ENCODE measurements at places on chromosomes 4 and X.

DNA sequence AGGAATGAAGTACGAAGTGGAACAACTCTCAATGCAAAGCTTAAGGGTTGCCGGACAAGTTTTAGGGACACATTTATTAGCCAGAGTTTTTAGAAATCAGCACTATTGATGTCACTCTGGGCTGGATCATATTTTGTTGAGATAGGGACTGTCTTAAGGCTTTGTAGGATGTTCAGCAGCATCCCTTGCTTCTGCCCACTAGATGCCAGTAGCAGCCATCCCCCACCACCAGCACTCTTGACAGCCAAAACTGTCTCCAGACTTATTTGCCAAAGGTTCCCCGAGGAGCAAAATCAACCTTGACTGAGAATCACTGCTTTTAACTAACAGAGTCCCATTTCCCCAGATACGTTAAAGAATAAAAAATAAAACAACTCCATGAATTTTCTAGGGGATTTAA lies 1497.3 kb downstream of the STIM2 start:
- DNase-seq: no peak

- no peak for DNase-seq
Measured at GRCh38 chrX:94914235-94914634, 1240.2 kb downstream of the FAM133A start.

DNA sequence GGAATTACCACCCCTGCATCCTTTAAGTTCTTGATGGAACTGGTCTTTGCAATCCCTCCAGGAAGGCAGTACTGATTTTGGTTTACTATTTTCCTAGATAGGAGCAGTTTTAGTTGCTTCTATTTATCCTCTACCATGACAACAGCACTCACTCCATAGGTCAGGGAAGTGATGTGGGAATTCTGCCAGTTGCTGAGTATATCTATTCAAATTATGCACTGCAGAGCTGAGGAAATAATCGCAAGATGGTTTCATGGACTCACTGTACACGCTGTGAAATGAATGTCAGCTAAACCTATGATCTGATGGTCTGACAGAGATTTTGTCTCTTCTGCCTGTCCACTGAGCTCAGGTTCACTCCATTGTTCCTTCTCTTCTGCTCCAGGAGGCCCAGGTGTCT lies 135.8 kb downstream of the FAAH2 start:
- no peak for DNase-seq

DNA sequence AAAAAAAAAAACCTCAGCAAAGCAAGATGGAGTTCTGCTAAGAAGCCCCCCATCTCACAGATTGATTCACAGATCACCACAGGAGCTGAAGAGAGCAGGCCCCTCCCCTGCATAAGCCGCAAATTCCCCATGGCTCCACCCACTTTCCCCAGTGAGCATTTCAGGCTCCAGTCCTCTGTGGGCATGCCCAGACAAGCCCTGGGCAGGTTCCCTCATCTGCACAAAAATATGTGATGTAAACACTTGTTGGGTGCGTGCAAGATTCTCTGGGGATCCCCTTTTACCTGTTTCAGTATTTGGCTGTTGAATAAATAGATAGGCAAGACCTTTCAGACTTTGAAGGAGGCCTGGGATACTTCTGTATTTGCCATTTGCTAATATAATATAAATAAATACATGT lies 514.3 kb downstream of the PCDH7 start:
- DNase-seq: no peak

DNA sequence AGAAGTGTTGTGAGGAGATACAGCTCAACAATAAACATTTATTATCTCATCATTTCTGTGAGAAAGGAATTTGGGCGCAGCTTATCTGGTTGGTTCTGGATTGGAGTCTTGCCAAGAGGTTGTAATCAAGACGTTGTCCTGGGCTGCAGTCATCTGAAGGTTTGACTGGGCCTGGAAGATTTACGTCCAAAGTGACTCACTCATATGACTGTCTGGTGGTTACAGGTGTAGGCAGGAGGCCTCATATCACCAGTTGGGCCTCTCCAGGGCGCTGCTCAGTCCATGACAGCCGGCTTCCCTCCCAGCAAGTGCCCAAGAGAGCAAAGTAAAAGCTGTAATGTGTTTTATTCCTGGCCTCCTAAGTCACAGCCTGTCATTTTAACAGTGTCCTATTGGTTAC lies 106.3 kb downstream of the USP46 start:
- no peak for DNase-seq

GRCh38 chr4:176484301-176484984 lies 164.7 kb downstream of the SPCS3 start:
- DNase-seq: no peak

- DNase-seq: no peak
Measured at GRCh38 chrX:123454712-123455431, 270.8 kb downstream of the GRIA3 start.

- DNase-seq: no peak
Measured at GRCh38 chrX:14501327-14501726, 28.0 kb upstream of the GLRA2 start.

GRCh38 chrX:149003863-149004660 lies 501.0 kb downstream of the IDS start:
- DNase-seq: no peak

- DNase-seq: no peak
Measured at GRCh38 chr4:102723511-102723910, 37.3 kb downstream of the MANBA start.

- DNase-seq: no peak
Measured at GRCh38 chr4:56115898-56116297, 167.2 kb downstream of the CEP135 start.

DNA sequence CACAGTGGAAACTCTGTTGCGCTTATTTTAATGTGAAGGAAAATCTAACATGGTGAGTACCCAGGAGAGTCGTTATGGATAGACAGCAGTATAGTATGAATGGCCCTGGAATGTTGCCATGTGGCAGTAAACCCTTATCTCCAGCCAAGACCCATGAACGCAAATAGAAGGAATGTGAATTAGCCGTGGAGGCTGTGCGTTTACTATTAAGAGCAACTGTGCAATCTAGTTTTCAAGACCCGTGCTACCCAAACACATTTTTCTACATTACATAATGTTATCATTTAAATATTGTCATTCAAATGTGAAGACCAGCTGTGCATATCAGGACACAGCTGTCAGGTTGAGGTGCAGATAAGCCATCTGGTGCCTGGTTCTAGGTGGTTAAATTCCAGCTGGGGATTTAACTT lies 13.3 kb upstream of the AGA start:
- DNase-seq: no peak

GRCh38 chr4:163878336-163879121 lies 384.0 kb downstream of the TMA16 start:
- no peak for DNase-seq

DNA sequence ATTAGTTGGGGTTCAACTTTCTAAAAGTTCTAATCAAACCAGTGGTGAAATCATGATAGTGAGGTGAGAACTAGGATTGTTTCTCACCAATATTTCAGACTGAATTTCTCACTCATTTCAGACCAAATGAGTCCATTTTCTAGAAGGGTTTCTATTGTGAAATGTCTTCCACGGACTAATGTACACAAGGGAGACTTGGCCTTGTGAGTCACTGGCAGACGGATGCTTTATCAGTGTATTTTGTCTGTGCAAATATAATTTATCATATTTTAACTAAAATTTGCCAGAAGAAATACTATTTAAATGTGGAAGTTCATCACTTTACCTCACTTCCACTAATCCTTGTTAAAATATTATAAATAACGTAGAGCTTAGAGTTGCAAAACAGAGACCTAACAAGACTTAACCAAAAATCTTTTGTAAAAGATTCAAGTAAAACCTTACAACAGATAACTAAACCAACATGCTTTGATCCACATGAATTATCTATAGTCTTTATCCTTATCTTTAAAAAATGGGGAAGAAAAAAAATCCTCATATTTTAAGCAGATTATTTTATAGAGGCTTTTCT lies 506.0 kb upstream of the FAM241A start:
- DNase-seq: no peak

DNA sequence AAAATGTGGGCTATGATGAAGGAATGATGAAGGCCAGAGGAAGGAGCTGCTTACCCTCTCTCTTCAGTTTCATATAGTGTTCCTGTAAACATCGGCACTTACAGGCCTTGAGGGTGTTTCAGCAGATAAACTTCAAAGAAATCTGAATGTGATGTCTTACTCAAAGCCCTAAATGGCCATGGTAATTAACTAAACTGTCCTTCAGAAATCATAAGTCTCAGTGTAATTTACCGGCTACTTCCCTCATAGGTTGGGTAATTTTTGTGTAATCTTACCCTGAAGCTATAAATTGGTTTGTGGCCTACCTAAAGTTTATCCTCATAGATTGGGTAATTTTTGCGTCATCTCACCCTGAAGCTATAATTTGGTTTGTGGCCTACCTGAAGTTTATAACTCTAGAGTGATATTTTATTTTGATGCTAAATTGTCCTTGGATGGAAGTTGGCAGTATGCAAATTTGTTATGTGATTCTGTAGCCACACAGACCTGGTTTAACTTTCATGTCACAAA lies 2700.3 kb downstream of the ARAP2 start:
- no peak for DNase-seq

GRCh38 chrX:118644378-118644777 lies 83.0 kb upstream of the IL13RA1 start:
- DNase-seq: no peak

- DNase-seq: no peak
Measured at GRCh38 chr4:150131581-150132228, 53.5 kb downstream of the DCLK2 start.

GRCh38 chrX:124497386-124497785 lies 151.0 kb downstream of the SH2D1A start:
- DNase-seq: no peak

DNA sequence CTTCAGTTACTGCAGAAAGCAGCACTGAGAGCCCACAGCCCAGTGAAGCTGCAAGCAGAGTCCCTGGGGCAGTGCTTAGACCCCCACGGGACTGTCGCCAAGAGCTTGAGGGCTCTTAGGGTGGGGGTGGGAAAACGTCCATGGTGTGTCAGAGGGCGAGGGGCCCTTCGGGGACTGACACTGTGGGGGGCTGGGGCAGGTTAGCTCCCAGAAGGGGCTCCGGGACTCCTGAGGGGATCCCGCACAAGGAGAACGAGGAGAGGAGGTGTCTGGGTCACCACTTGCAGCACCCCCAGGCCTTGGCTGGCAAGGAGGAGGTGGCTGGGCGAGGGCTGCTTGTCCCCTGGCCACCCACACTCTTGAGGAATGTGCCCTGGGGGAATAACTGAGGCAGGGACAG lies 20.8 kb downstream of the NAT8L start:
- no peak for DNase-seq

GRCh38 chr4:166415749-166416148 lies 542.7 kb downstream of the TLL1 start:
- no peak for DNase-seq

GRCh38 chr4:152686452-152687013 lies 6.7 kb upstream of the TMEM154 start:
- DNase-seq: no peak

DNA sequence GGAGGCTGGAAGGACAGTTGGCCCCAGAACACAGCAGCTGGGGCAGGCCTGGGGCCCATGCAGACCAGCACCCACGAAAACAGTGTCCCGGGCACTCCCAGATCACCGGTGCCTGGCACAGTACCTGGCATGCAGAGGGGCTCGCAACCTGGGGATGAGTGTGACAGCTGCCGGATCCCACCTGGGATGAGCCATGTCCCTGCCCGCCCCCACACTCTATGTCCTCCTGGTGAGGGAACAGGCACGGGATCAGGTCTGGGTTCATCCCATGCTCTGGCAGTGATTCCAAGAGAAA lies 22.8 kb upstream of the PPP2R2C start:
- DNase-seq: no peak

- no peak for DNase-seq
Measured at GRCh38 chrX:27915617-27916016, 65.6 kb downstream of the DCAF8L1 start.

- DNase-seq: no peak
Measured at GRCh38 chr4:143473334-143474126, 40.0 kb upstream of the SMARCA5 start.

DNA sequence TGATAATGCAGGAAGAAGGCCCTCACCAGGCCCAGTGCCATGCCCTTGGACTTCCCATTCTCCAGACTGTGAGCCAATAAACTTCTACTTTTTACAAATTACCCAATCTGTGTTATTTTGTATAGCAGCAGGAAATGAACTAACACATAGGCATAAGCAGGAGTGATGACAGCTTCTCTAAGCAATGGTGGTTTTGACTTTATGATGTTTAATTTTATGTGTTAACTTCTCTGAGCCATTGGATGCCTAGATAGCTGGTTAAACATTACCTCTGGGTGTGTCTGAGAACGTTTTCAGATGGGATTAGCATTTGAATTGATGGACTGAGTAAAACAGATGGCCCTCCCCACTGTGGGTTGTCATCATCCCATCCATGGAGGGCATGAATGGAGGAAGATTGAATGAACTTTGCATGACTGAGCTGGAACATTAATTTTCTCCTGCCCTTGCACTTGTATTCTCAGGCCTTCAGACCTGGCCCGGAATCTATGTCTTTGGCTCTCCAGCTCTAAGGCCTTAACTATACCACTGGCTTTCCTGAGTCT lies 13.9 kb upstream of the PDLIM3 start:
- DNase-seq: no peak

GRCh38 chr4:113169368-113169767 lies 119.9 kb downstream of the ANK2 start:
- DNase-seq: no peak

GRCh38 chr4:7531640-7531994 lies 96.9 kb upstream of the PSAPL1 start:
- DNase-seq: no peak

DNA sequence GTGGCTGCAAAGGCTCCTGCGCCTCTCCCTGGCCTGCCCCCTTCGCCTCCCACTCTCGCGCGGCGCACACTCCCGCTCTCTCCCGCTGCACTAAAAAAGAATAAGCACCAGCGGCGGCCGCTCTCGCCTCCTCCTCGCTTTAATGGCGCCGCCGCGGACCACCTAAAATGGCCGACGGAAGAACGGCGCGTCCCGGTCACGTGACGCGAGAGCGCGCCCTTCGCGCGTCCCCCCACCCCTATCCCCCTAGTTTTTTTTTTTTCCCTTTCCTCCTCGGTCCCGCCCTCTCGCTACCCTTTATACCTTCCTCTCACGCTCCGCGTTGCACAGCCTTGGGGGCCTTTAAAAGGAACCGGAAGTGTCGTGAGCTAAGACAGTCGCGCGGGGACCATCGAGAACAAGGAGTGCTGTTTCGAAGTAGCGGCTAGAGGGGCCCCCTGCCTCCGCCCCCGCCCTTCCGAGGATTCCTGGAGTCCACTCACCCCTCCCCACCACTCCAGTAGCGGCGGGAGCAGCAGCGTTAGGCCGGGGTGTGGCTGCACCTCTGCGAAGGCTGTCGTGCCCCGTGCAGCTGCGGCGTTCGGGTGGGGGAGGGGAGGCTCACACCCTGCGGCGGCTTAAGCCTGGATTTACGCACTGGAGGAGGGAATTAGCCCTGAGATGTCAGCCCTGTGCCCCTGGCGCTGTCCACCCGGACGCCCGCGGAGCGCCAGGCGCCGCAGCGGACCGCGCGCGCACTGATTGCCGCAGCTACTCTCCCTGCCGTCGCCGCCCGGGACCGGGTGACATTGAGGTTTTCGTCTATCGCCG lies at the start of gene HNRNPD:
Gene HNRNPD, minus strand, starts transcription at position 176 of the 810 bp plus-strand sequence. CDS start 313 bp downstream, outside the sequence.
- DNase-seq: peak; percentile 77

- no peak for DNase-seq
Measured at GRCh38 chr4:152352622-152353116, 183.2 kb downstream of the FBXW7 start.

- DNase-seq: no peak
Measured at GRCh38 chr4:106494066-106494465, 125.5 kb upstream of the GIMD1 start.

GRCh38 chr4:49217492-49217891 lies 231.4 kb downstream of the CWH43 start:
- no peak for DNase-seq
